SW 1271 (cell line): ENCODE measurements at places on chromosomes 5 and 9.

DNA sequence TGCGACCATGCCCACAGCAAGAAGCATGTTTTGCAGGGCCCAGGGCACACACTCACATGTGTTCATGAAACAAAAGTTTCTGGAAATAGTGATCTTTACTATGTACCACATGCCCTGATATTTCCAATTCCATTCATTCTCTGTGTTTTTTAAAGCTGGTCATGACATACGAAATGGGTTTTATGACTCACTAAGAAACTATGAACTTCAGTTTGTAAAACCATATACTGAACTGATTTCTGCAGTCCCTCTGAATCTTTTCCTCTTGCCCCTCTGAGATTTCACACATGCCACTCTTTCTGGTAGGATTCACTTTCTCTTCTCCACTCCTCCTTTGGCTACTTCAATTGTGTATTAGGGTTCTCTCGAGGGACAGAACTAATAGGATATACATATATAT lies 416.1 kb upstream of the TRPC7 start:
- no peak for DNase-seq

- no peak for DNase-seq
Measured at GRCh38 chr5:14249258-14250082, 106.3 kb downstream of the TRIO start.

GRCh38 chr5:116472274-116472673 lies 102.3 kb downstream of the SEMA6A start:
- DNase-seq = no peak

- DNase-seq = no peak
Measured at GRCh38 chr9:15572200-15572770, 19.4 kb downstream of the CCDC171 start.

DNA sequence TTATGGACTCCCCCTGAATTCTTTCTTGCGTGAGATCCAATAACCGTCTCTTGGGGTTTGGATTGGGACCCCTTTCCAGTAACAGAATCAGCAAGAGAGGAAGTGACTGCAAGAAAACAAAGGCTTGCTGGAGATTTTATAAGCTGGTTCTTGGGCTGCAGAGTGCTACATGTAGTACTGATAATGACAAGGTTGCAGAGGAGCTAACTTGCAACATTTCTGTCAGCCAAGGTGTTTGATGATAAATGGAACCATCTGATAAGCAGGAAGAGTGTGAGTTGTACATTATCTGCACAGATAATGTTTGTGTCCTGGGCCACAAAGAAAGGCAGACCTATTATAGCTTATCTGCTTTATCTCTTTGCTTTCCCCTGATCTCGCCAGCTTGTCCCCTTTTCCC lies 37.1 kb downstream of the DNAJB5 start:
- DNase-seq = no peak

DNA sequence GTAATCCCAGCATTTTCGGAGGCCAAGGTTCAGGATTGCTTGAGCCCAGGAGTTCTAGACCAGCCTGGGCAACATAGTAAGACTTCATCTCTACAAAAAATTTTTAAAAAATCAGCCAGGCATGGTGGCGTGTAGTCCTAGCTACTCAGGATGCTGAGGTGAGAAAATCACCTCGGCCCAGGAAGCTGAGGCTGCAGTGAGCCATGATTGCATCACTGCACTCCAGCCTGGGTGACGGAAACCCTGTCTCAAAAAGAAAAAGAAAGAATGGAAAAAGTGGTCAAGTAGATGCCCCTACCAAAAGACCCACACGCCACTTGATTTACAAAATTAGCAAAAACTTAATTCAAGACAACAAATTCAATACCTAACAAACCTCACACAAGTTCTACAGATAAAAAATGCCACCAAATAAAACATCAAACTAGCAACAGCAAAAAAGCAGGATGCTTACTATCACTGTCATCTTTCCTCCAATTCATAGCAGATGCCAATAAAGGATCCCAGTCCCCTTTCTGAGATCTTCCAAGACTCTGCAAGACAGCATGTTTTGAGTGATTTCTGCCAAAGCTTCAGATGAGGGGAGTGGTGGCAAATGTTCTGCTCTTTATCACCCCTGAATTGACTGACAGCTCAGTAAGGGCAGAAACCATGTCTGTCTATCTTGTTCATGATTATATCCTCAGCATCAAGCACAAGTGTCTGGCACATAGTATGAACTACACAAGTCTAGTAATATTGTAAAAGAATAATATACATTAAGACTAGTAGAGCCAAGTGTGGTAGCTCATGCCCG lies 34.2 kb upstream of the TESK1 start:
- DNase-seq = no peak

GRCh38 chr9:71643330-71643729 lies 125.0 kb downstream of the CEMIP2 start:
- no peak for DNase-seq

DNA sequence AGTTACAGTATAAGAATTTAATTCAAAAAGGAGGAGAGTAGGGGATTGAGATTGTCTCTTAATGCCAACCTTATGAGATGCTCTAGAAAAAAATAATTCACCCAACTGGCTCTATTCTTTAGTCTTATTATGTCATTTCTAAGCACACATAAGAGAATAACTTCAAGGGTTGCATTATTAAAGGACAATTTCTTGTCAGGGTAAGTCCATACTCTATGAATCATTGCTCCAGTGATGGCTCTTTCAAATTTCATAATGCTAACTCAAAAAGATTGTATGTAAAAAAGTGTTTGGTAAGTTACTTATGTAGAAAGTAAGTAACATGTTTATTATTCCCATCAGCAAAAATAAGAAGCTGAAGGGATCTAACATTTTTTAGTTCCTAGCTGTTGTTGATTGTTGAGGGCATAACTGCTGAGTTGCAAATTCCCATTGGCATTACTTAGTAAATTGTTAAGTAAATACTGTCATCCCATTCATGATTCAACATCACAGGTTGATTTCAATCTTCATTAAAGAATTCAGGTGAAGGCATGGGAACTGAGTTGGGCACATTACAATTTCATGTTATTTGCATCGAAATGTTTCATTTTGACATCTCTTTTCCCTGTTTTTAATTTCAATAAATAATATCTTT lies 28.6 kb downstream of the ALDH1A1 start:
- DNase-seq = no peak

GRCh38 chr9:5492965-5493678 lies 17.2 kb upstream of the PDCD1LG2 start:
- no peak for DNase-seq

GRCh38 chr5:1011226-1011631 lies 2.6 kb downstream of the NKD2 start:
- peak; percentile 32 for DNase-seq

DNA sequence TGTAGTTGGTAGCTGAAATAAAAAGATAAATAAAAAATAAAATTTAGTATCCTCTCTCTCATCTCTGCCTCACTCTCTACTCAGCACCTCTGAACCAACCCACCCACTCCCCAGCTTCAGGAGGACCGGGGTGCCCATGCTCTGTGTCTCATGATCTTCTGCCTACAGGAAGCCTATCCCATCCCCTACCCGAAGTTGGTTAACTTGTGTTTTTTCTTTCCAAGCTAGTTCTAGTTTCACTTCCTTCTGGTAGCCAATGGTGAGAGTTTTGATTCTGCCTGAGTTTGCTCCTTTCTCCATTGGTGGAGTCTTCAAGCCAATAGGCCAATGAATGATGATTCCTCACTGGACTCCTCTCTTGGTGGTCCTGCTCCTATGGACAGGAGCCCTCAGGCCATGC lies 32.1 kb downstream of the SNX24 start:
- no peak for DNase-seq

GRCh38 chr5:107526-107925 lies 15.6 kb downstream of the PLEKHG4B start:
- no peak for DNase-seq

- no peak for DNase-seq
Measured at GRCh38 chr5:62326302-62326701, 20.3 kb downstream of the KIF2A start.

- peak; percentile 70 for DNase-seq
Measured at GRCh38 chr5:4862500-4862899, 277.6 kb upstream of the ADAMTS16 start.

DNA sequence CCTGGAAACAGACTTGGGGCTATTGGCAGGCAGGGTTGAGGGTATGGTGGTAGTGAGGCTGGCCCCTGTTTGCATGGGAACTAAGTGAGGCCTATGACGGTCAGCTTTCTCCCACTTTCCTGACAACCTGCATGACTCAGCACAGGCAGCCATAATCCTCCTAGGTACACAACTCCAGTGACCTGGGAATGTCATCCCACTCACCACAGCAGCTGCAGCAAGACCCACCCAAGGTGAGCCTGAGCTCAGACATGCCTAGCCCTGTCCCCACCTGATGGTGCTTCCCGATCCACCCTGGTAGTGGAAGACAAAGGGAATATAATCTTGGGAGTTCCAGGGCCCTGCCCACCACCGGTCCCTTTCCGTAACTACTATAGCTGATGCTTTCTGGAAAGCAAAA lies 178.7 kb downstream of the NDUFS4 start:
- DNase-seq = no peak

DNA sequence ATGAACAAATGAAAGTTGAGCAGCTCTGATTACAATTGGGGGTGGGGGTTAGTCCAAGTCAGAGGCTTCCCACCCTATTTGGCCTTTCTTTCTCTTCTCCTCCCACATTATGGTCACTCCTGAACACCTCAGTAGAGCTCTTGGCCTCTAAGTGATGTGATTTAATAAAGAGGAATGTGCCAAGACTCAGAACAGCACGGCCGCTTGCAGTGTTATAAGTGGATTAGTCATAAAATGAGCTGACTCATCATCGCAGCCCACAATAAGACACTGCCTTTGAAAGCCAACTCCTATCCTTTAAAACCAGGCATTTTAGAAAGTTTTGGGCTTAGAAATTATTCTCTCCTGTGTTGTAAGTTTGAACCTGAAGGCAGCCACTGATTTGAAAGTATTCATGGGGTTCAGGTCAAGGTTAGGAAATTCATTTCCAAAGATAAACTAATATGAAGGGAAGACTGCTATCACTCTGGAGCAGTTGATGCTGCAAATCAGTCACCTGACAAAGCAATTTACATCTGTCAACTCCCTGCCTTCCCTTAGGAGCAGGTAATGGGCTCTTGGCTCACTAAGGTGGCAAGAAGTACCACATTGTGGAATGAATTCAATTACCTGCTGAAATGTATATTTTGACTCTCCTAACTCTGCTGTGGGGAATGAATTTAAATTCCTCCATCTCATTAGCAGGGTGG lies 283.6 kb upstream of the NMUR2 start:
- DNase-seq = peak; percentile 66

- no peak for DNase-seq
Measured at GRCh38 chr9:136472640-136473353, 10.0 kb downstream of the SEC16A start.

DNA sequence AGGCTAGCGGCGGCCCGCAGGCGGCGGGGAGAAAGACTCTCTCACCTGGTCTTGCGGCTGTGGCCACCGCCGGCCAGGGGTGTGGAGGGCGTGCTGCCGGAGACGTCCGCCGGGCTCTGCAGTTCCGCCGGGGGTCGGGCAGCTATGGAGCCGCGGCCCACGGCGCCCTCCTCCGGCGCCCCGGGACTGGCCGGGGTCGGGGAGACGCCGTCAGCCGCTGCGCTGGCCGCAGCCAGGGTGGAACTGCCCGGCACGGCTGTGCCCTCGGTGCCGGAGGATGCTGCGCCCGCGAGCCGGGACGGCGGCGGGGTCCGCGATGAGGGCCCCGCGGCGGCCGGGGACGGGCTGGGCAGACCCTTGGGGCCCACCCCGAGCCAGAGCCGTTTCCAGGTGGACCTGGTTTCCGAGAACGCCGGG lies 253 bp downstream of the SLC12A2 start:
- no peak for DNase-seq

DNA sequence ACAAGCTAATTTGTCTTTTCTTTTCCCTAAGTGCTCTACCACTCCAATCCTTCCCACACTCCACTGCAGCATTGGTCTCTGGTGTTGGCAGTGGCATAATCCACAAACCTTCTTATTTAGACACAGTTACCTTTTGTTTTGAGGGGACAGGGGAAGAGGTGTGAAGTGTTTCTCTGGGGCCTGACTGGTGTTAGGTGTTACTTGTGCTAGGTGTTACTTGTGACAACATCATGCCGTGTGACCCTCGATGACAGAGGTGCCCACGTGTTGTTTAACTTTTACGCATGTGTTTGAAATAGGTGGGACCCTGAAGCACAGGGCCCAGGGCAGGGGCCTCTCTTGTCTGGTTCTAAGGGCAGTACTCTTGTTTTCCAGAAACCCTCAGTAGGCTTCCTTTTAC lies 70.5 kb upstream of the SPRY4 start:
- DNase-seq = no peak

- DNase-seq = no peak
Measured at GRCh38 chr9:98883276-98883675, 60.4 kb upstream of the COL15A1 start.

- peak; percentile 2 for DNase-seq
Measured at GRCh38 chr9:19409401-19410194, 789 bp downstream of the ACER2 start.

DNA sequence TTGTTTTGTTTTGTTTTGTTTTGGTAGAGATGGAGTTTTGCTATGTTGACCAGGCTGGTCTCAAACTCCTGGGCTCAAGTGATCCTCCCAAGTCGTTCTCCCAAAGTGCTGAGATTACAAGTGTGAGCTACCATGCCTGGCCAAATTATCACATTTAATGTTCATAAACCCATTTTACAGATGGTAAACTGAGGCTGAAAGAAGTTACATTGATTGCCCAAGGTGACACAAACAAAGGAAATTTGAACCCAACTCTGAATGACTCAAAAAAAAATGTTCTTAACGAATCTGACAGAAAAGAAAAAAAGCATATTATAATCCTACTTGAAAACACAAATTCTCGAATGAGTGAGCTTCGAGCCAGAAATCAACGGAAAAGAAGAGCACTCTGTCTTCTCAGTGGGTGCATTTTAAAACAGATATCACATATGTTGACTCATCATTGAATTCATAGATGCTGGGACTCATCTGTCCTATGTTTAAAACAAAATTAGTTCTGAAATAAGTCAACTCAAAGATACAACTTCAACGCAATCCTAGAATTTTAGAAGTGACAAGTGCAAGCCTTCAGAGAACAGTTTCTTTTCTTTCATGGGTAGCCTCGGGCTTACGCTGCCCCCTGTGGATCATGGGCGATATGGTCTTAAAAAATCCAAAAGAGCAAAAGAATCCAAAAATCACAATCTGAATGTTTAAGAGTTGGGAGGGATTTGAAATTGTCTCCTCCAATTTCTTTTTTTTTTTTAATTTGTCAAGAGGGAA lies 28.4 kb downstream of the TIMD4 start:
- no peak for DNase-seq

- no peak for DNase-seq
Measured at GRCh38 chr5:16600397-16600796, 16.4 kb downstream of the RETREG1 start.

GRCh38 chr9:134375430-134376385 lies 49.5 kb downstream of the RXRA start:
- no peak for DNase-seq

DNA sequence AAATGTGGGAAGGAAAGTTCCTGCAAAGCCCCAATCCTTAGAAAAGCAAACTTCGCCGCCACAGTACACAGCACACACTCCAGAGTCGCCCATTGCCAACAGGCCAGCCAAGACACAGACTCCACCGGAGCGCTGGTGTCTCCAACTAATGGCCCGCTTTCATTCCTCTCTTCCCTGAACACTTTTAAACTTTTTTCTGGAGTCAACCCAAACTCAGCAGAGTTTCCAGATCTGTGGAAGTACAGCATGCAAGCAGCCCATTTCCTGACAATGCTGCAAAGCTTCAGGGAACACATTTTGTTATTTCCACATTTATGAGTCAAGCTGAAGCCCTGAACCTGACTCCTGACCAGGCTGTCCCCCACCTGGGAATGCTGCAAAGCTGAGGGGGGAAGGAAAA lies 351.9 kb downstream of the NFIB start:
- no peak for DNase-seq
